Thyroid gland (tissue), 4 donors: ENCODE measurements at places on chromosomes 2 and 18.

- no peak for DNase-seq
Observed at GRCh38 chr2:133252780-133253355, 315.4 kb downstream of the NCKAP5 start.

- DNase-seq, result no peak
Observed at GRCh38 chr2:200814276-200814815, 2.6 kb downstream of the BZW1 start.

DNA sequence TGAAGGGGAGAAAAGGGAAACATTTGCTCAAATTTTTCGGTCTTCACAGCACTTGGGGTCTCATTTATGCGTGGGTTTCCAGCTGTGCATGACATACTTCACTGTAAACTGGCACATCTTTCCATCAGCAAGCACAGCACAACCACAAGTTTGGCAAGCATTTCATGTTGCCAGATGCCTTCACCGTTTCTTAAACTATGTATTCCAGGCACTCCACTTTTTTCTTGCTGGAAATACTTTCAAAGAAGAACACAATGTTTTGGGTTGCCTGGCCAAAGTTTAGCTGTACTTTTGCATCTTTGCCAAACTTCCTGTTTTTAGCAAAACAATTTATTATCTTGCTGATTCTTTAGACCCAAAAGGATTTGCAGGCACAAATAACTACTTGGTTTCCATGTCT, 194.6 kb upstream of the MEIS1 start:
- DNase-seq, result no peak

GRCh38 chr2:161994761-161995520, 79.1 kb downstream of the DPP4 start:
- no peak for DNase-seq

DNA sequence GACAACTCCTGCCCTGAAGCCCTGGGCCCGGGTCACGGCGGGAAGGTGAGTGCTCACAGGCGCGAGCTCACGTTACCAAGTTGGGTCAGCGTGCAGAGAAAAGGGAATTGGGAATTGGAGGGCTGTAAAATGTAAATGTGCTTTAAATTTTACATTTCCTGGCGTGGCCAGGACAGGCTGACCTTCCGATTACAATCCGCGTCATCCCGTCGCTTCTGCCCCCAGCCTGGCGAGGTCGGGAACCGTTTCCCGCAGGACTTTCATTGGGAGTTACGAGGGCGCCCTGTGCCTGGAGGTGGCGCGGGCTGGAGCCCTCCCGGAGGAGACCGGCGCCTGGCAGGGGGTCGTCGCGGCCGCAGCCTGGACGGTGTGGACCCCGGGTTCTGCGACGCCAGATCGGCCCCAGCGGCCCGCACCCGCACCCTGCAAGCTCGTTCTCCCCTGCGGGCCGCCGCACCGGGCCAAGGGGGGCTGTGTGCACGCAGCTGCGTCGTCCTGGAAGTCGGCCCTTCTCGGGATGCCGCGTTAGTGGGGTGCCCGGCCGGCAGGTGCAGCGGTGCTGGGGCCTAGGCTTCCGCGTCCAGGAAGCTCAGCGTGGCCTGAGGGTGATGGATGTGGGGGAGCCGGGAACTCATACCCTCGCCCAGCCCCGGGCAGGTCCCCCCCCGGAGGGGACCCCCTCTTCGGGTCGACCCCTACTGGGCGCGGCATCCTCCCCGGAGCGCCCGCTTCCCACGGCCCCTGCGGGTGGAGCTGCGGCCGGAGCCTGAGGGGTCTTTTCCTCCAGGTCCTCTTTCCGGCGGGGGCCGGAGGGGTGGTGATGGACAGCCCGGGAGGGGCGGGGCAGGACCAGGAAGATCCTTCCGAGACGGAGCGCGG, 63.9 kb downstream of the LRRFIP1 start:
- DNase-seq, result peak; percentile 36

- DNase-seq, result no peak
Observed at GRCh38 chr2:204265681-204266181, 279.5 kb upstream of the PARD3B start.

- DNase-seq, result no peak
Observed at GRCh38 chr18:28116461-28116860, 60.5 kb downstream of the CDH2 start.
